ENCODE measurements at places on chromosomes 5 and 9.
A peak's percentile ranks its signal among the peaks of the same experiment; 100 is the strongest.

DNA sequence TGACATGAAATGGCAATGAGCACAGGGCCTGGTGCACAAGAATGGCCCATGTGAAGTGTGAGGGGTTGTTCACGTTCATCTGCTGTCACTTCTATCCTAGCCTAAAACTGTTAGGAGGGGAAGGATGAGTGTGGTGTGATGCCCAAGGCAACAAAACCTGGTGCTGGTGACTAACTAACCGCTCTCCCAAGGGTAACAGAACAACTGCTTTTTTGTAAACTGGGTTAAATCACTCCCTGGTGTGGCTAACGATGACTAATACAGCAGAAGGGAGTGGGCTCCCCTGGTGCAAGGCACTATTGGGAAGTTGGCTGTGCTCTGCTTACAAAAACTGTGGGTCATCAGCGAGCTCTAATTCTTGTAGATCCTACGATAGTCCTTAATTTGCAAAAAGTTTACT, 103.2 kb upstream of the VCAN start:
- no peak for DNase-seq

GRCh38 chr9:117825609-117826347, 121.6 kb downstream of the TLR4 start:
- DNase-seq, result peak; percentile 51

GRCh38 chr9:111896942-111897600, 457 bp downstream of the UGCG start:
- peak; percentile 71 for DNase-seq

GRCh38 chr9:35615981-35616680, 2.1 kb downstream of the CD72 start:
- DNase-seq, result no peak

GRCh38 chr5:110963495-110963894, 108.0 kb upstream of the TSLP start:
- no peak for DNase-seq

- no peak for DNase-seq
Observed at GRCh38 chr9:133246991-133247390, 28.0 kb downstream of the ABO start.

DNA sequence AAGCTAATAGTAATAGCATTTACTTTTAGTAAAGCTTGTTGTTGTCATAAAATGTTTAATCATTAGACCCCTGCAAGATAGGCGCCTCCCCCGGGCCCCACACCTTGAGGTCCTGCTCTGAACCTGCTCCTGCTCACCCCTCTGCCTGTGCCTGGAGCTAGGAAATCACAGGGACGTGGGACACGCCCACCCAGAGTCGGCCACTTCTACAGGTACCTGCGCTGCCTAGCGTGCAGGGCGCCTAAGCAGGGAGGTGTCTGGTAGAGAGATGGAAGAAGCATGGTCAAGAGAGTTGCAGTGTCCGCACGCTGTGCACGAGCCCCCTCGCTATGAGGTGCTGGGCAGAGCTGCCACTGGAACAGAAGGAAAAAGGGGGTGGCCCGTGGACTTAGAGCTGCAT, 52.6 kb downstream of the HINT1 start:
- no peak for DNase-seq

- DNase-seq, result no peak
Observed at GRCh38 chr5:129001841-129002526, 36.7 kb downstream of the SLC27A6 start.

DNA sequence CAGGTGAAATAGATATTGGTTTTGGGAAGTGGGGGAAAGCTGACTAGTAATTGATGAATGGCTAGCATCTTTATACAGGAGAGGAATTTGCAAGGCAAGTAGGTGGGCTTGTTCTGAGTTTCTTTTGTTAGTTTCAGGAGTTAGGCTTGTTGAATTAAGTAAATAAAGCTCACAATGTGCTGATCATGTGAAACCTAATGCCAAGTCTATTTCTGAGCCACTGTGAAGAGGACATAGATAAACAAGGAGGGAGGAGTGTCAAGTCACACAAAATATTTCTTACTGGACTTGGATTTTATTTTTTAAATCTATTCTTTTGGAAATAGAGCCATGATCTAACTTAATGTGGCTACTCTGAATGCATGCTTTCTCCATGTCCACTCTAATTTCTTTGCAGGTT, 19.9 kb downstream of the GDA start:
- no peak for DNase-seq

- no peak for DNase-seq
Observed at GRCh38 chr9:31188496-31188895, 1195.9 kb upstream of the ACO1 start.

- DNase-seq, result peak; percentile 56
Observed at GRCh38 chr5:79109527-79110492, 1.8 kb upstream of the BHMT start.

GRCh38 chr5:126383776-126384175, 39.4 kb upstream of the GRAMD2B start:
- no peak for DNase-seq

DNA sequence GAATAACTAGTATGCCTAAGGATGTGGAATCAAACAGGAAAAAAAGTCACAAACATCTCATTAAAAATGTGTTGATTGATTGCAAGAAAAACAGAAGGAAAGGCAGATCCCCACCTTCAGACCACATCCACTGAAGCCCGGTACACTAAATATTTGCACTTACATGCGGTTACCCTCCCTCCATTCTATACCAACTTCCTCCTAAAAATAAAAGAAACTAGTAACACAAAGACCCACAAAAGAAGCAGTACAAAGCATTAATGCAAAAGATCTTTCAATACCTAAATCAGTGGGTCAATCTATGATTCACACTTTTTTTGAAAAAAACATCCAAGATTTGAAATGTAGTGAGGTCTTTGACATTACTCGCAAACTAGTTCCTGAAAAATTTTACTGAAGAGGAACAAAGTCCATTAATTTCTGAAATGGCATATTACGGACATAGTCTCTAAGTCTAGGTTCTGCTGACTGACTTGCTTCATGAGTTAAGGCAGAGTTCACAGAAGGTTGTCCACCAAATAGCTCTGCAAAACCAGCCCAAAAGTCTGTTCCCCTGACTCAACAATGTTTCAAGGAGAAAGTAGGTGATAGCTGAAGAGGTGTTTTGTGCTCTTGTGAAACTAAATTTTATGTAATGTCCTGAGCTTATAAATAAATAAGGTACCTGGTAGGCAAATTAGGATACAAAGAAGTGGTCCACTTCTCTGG, 100.7 kb downstream of the PAM start:
- DNase-seq, result no peak

GRCh38 chr5:151278845-151279244, 24.7 kb downstream of the SLC36A3 start:
- DNase-seq, result no peak

- DNase-seq, result no peak
Observed at GRCh38 chr9:35868933-35869332, 1.3 kb downstream of the OR13J1 start.

DNA sequence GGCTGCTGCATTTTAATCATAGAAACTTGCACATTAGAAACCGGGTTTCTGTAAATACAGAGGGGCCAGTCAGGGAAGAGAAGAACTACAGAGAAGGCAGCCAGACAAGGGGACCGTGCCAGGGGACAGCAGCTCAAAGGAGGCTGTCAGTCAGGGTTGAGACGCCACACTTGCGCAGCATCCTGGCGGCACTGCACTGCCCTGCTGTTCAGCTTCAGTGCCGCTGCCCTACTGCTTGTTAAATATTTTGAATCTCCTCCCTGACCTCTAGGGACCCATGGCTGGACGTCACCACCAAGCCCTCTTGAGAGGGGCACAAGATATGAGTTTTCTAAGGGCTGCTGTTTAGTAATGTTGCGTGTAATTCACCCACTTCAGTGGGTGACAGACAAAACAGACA, 43.6 kb upstream of the ZBTB43 start:
- no peak for DNase-seq

GRCh38 chr5:159781626-159782157, 134.6 kb upstream of the ADRA1B start:
- no peak for DNase-seq

DNA sequence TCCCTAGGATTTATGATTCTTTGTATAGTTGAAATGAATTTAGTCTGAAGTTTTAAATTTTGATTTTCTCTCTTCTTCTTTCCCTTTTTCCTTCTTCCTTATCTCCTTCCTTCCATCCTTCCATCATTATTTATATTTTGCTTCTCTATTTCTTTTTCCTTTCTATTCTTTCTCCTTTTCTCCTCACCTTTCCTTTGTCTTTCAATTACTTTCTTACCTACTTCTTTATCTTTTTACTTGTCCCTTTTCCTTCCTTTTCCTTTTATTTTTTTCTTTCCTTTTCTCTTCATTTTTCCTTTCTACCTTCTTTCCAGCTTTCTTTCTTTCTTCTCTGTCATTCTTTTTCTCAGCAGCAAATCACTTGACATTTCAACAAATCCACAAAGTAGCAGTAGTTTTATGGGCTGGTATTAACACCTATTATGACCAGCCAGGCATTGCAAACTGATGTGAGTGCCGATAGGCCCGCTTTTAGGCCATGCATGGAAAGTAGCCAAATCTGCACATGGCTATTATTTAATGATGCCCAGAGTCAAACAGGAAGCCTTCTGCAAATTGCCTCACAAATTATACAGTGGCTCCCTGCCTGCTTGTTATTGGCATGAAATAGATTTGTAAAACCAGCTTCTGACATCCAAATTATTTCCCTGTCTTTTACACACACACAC, 37.1 kb upstream of the NR3C1 start:
- DNase-seq, result no peak

GRCh38 chr5:145280806-145281205, 554.3 kb downstream of the PRELID2 start:
- no peak for DNase-seq

GRCh38 chr9:94861589-94862272, 135.2 kb downstream of the AOPEP start:
- no peak for DNase-seq

DNA sequence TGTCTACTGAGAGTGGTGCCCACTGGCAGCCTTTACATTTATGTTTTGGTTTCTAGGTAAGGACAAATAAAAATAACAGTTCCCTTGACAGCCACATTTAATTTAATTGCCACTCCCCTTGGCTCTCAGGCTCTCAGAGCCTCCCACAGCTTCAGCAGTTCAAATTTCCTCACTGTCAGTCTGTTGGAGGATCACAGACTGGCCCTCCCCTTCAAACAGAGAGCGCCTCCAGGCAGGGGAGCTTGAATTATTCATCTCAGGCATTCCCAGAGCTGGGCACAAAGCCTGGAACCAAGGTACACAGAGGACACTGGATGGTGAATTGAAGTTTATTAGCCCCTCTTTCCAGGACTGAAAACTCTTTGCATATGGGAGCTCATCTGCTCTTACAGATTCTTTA, 407.7 kb downstream of the SPOCK1 start:
- DNase-seq, result no peak

DNA sequence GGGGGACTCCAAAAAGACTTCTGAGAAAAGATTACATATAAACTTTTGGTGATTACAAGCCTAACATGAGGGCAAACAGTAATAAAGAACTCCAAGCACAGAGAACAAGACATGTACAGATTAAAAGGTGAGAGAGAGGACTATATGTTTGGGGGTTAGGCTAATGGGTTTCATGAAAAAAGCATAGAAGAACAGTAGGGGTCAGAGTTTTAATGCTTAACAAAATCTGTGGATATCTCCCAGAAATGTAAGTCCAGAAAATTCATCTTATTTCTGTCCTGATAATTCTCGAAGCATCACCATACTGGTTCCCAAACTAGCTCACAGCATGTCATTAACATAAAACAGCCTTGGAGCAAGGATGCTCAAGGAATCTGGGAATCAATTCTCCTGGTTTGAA, 137.2 kb downstream of the ARRDC3 start:
- no peak for DNase-seq

DNA sequence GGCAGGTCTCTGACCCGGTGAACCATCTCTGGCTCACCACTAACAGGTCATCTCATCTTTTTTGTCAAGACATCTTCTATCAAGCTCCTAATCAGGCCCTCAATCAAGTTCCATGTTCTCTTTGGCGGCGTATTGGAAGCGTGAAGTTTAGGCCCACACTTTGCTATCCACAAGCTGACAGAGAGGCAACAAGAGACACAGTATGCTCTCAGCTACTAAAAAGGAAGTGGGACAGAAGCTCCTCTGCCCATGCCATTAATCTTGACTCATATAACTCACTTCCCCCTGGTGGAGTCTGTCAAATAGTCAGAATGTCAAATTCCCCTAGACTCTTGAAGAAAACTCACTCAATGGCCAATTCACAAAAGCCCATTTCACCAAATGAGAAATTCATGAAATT, 77.6 kb upstream of the TMC1 start:
- DNase-seq, result no peak

GRCh38 chr5:7348168-7348854, 47.6 kb upstream of the ADCY2 start:
- no peak for DNase-seq

DNA sequence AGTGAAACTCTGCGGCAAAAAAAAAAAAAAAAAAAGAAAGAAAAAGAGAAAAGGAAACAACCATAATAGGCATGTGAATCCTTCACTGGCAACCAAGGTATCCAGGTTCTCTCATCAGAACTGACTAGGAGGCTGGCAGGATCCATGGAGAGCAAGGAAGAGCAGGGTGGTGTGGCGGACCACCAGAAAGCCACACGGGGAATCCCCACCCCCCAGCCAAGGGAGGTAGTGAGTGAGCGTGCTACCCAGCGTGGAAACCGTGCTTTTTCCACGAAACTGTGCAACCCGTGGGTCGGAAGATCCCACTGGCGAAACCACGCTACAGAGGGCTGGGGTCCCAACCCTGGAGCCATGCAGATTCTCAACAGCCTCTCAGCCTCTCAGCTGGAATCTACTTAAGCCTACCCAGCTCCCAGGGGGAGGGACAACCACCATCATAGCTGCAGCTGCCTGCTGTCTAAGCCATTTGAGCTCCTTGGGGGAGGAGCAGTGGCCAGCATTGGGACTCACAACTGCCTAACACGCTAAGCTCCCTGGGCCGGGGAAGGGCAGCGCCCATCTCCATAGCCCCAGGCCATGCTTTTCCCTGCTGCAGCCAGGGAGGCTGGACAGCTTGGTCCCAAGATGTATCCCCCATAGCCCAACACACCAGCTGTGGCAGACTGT, 91.6 kb downstream of the PRELID2 start:
- no peak for DNase-seq

DNA sequence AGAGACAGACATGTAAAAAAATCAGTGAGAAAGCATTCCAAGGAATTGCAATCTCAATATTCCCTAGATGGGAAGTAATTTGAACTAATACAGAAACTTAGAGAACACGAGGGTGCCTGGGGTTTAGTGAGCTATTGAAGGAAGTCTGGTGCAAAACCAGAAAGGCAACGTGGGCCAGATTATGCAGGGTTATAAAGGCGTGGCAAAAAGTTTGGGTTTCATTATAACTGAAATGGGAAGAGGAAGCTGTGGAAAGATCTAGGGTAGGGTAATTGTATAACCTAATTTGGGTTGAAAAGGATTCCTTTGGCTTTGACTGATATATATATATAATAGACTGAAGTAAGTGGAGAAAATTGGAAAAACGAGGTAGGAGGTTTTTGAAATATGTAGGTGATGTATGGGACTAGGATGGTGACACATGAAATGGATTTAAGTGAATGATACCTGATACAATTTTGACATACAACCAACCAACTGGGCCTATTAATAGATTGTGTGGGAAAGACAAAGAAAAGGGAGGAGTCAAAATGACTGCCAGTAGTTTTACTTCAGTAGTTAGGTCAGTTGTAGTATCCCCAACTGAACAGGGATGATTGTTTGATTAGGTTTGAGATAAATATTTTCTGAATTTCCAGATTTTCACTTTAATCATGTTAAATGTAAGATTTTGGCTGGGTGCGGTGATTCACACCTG, 65.3 kb downstream of the FAM174A start:
- DNase-seq, result no peak

- no peak for DNase-seq
Observed at GRCh38 chr5:159511570-159511969, 181.3 kb upstream of the IL12B start.

Measured in activated CD8-positive, alpha-beta memory T cell treated with anti-CD3 and anti-CD28 coated beads, Interleukin-2, amount 50 U/mL, for 48 hours (primary cell).